Iris pigment epithelial cell (primary cell): ENCODE measurements at places on chromosomes 7 and 10.

- peak; percentile 93 for DNase-seq
Measured at GRCh38 chr7:137940656-137941518, 61.0 kb downstream of the CREB3L2 start.

DNA sequence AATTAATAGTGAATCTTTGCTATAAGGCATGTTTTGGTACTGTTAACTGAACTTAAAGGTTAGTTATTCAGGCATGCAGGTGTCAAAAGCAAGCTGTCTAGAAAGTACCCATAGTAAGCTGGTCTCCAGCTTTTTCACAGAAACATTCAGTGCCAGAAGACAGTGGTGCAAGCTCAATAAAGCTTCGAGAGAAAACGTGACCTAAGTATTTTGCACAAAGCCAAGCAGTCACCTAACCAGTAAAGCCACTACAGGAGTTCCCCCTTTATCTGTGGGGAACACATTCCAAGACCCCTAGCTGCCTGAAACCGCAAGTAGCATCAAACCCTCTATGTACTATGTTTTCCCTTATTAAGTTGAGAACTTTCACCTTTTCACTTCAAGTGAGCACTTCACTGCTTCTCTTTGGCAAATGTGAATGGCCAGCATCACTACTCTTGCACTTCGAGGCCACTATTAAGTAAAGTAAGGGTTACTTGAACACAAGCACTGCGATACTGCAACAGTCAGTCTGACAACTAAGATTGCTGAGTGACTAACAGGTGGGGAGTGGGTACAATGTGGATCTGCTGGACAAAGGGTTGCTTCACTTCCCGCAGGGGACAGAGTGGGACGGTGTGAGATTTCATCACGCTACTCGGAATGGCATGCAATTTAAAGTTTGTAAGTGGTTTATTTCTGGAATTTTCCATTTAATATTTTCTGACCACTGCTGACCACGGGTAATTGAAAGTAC lies 253.8 kb upstream of the YAE1 start:
- no peak for DNase-seq

GRCh38 chr10:93437086-93437945 lies 44.8 kb downstream of the MYOF start:
- DNase-seq = peak; percentile 100

- no peak for DNase-seq
Measured at GRCh38 chr10:69458430-69459100, 7.3 kb downstream of the TSPAN15 start.

DNA sequence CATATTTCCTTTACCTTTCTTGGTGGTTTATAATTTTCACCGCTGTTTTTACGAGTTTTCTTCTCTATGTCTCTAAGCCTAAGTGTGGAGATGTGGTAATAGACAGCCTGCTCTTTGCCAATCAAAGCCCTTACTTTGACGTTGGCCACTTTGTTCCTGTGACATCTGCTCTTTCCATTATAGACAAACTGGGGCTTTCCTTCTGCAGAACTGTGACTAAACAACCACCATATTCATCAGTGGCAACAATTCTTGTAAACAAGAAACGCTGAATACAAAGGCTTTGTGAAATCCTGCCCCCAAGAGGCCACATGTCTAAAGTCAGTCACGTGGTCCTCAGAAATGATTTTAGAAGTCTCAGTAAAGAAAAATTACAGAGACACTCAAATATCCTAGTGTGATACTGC lies 59.6 kb upstream of the CAPZA2 start:
- DNase-seq = peak; percentile 87

DNA sequence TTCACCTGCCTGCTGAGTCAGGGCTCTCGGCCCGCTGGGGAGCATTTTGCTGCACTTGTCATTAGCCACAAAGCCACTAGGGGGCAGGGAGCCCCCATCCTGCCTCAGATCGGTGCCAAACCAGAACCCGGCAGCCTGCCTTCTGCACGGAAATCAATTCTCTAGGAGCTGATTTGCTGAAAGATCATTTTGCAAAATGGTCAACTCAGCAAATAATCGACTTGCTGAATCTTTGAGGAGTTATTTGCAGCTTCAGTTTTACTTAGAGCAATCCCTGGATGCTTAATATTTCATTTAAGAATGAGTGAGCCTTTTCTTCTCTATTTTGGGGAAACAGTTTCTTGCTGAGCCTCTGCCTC lies 1.7 kb upstream of the GIMAP8 start:
- peak; percentile 57 for DNase-seq

GRCh38 chr7:79245623-79246249 lies 207.7 kb downstream of the MAGI2 start:
- DNase-seq = no peak

DNA sequence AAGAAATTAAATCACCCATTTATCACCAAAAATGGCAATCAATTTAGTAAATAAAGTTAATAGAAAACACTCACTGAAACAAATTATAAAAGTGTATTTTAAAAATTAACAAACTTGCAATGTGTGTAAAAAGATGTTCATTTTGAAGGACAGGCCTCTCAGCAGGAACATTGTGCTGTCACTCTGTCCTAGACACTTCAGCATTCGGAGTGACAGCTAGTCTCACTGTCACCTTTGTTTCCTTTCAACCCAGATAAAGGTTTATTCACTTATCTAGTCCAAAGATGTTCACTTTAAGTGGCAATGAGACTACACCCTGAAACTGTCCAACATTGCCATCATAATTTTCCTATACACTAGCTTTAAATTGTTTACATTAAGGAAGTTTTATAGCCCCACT lies 91.9 kb upstream of the PLXDC2 start:
- no peak for DNase-seq

DNA sequence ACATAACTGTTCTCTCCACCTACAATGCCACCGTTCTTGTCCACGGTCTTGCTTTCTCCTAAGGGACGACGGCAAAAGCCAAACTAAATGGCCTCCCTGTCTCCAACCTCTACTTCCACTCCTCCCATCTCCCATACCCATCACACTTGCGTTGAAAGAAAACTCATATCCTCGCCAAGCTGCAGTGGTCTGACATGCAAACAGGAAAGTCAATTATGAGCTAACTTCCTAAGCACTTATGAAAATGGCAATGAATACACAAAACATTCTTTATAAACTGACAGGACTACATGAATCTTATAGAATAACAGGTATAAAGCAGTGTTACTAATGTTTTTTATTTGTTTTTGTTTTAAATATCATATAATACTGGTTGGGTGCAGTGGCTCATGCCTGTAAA lies 46.4 kb downstream of the TYW1B start:
- DNase-seq = no peak

- peak; percentile 62 for DNase-seq
Measured at GRCh38 chr10:48306870-48307710, 613 bp downstream of the MAPK8 start.

GRCh38 chr7:106717254-106717954 lies 56.4 kb upstream of the CCDC71L start:
- peak; percentile 41 for DNase-seq

GRCh38 chr7:155408651-155409586 lies 49.0 kb upstream of the EN2 start:
- DNase-seq = no peak

- peak; percentile 34 for DNase-seq
Measured at GRCh38 chr7:24869572-24869971, 110.4 kb downstream of the OSBPL3 start.

GRCh38 chr7:143038635-143039034 lies 11.7 kb upstream of the OR9A2 start:
- DNase-seq = no peak

- peak; percentile 18 for DNase-seq
Measured at GRCh38 chr10:32308027-32308603, 38.8 kb downstream of the EPC1 start.

DNA sequence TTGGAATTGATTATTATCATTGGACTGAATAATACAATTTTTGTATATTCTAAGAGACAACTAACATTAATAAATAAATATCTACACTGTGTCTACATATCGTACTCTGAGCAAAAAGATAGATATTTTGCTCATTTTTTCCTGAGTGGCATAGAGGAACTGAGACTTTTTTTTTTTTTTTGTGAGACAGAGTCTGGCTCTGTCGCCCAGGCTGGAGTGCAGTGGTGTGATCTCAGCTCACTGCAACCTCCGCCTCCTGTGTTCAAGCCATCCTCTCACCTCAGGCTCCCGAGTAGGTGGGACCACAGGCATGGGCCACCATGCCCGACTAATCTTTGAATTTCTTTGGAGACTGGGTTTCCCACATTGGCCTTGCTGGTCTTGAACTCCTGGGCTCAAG lies 14.0 kb downstream of the KMT2E start:
- no peak for DNase-seq

- DNase-seq = no peak
Measured at GRCh38 chr10:24988831-24989640, 26.9 kb downstream of the ENKUR start.

- no peak for DNase-seq
Measured at GRCh38 chr7:76002139-76002538, 7.7 kb upstream of the TMEM120A start.

- DNase-seq = no peak
Measured at GRCh38 chr10:22962817-22963216, 35.0 kb downstream of the ARMC3 start.

DNA sequence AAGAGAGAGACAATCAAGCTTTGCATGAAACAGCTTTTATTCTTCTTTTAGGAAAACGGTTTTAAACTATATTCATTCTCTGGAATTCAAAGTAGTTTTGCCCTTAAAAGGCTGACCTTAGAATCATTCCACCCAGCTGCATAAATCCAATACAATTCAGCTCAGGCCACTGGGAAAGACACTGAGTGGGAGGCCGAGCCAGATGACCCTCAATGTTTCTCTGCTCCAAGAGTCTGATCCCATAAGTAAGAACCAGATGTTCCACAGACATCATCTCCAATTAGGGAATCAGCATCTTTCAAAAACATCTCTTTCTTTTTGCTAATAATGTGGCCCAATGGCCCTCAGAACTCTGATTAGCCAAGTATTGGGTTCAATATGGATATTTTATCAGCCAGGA lies 26.1 kb downstream of the CREB3L2 start:
- DNase-seq = no peak

DNA sequence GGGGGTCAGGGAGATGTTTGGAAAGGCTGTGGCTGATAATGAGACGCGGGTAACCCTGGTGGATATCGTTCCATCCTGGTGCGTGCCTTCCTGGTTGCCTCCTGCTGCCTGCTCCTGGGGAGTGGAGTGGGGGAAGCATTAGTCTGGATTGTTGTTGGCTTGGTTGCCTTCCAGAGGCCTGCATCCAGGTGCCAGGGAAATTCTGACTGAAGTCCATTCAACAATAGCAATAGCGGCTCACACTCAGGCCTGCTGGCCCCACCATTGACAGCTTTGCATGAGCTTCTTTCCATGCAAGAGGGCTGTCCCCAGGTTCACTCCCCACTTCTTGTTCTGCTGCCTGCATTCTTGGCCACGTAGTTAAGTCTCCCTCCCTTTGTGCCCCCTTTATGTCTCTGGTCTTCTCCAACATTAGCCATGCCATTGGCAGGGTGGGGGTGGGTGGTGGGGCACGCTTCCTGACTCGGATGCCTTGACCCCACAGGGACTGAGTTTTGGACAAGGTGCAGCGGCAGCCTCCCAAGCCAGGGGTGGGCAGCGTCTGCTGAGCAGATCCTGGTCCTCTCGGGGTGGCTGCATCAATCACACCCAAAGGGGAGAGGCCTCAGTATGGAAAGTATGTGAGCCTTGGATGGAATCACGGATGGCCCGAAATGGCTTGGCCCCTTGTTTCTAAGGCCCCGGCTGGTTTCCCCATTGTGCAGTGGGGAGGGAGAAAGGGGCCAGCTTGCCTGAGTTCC lies 150.2 kb downstream of the GRK5 start:
- no peak for DNase-seq
